ENCODE measurements at places on chromosomes 12 and 14.
A peak's percentile ranks its signal among the peaks of the same experiment; 100 is the strongest.

- DNase-seq: no peak
Measured at GRCh38 chr12:94980577-94980976, 22.9 kb downstream of the NDUFA12 start.

GRCh38 chr14:24281636-24282035, 10.2 kb upstream of the RABGGTA start:
- DNase-seq: no peak

DNA sequence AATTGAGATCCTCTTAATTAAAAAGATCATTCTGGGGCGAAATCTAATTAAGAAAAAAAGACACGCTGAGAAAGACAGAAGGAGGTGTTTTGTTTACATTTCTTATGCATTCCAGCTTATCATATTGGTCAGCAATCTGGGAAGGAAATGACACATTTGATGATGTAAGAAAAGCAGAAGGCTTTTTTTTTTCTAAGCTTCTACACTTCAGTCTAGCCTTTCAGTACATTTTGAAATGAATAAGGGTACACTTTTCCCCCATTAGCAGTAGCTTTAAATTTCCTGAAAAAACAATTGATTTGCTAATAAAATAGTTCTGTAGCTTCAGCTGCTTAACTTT, 5.9 kb upstream of the GSC start:
- DNase-seq: no peak

GRCh38 chr12:49055978-49056754, 4.4 kb downstream of the KMT2D start:
- DNase-seq: peak; percentile 69

DNA sequence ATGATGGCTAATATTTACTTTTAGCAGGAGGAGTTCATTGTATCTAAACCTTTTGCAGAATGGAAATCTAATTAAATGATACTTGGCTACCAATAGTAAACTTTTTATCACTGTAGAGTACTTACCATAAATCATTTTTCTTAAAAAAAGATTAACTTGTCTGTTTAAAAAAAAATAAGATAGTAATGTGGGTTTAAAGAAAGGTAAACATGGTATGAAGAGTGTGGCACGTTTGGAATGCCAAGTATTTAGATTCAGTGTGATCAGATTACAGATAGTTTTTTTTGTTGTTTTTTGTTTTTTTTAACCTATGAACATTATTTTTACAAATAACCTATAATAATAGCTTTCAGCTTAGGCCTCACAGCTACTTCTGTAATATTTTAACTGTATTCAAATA, 25.8 kb downstream of the KTN1 start:
- no peak for DNase-seq

DNA sequence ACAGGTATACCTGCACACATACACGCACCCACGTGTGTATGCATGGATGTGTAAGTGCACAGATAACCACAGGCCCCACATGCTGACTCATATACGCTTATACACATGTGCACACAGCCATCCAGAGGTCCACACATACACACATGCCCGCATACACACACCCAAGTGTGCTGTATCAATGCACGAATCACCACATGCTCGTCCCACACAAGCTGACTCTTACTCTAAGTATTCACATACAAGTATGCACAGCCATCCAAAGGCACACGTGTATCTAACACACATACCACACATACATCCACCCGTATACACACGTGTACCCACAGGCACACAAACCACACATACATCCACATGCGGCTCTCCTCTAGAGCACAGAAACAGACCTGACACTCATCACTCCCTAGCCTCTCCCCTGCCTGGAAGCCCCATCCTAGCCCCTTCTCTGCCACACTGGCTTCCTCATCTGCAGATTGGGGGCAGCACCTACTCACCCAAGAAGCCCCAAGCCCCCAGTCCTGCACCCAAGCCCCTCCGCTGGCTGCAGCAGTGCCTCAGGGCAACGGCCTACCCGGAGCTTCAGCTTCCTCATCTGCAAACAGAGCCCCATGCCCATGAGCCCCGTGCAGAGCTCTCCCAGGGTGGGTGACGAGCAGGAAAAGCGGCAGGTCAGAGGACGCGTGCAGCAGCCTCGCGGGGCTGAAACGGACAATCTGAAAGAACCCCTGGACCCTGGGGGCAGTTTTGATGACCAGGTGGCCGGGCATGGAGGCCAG, 105.4 kb downstream of the NCOR2 start:
- no peak for DNase-seq

DNA sequence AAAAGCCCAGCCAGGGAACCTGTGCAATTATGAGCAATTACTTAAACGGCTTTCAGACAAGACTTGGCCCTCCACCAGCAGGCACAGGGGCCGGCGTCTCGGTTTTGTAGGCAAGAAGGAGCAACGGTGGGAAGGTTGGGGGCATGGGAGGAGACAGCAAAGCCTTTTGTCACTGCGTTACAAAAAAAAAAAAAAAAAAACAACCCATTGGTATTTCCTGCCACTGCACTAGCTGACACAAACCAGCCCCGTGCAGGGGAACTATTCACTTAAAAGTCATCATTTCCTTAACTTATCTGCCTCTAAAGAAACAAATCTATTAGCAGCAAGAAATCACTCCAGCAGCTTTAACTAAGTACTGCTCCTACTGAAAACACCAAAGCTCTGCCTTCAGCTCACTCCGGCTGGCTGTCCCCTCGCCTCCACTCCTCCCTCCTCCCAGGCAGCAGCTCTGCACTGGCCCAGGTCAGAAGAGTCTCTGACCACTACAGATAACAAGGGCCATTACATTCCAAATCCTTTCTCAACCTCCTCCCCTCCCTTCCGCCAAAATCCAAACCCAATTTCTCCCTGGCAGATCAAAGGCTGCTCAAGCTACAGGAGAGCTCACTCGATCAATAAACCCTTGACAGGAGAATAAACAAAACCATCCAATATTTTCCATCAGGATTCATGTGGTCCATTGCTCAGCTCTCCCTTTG, 105.2 kb upstream of the CDKN3 start:
- DNase-seq: no peak

GRCh38 chr12:66852091-66852490, 173.2 kb upstream of the GRIP1 start:
- DNase-seq: no peak

- DNase-seq: no peak
Measured at GRCh38 chr14:63638493-63638892, 3.2 kb downstream of the WDR89 start.

- DNase-seq: no peak
Measured at GRCh38 chr14:93317210-93317874, 15.5 kb downstream of the BTBD7 start.

DNA sequence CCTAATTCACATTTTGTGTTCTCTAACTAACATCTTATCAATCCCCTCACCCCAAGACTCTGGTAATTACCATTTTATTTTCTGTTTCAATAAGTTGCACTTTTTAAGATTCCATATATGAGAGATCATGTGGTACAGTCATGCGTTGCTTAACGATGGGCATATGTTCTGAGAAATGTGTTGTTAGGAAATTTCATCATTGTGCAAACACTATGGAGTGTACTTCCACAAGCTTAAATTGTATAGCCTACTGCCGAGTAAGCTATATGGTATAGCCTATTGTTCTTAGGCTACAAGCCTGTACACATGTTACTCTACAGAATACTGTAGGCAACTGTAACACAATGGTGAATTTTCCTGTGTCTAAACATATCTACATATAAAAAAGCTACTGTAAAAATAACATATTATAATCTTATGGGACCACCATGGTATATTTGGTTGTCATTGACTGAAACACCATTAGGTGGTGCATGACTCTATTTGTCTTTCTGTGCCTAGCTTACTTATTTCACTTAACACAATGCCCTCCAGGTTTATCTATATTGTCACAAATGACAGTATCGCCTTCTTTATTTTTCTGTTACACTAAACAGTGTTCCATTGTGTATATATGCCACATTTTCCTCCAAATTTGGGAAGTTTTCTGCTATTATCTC, 473.4 kb upstream of the LMO3 start:
- DNase-seq: no peak

DNA sequence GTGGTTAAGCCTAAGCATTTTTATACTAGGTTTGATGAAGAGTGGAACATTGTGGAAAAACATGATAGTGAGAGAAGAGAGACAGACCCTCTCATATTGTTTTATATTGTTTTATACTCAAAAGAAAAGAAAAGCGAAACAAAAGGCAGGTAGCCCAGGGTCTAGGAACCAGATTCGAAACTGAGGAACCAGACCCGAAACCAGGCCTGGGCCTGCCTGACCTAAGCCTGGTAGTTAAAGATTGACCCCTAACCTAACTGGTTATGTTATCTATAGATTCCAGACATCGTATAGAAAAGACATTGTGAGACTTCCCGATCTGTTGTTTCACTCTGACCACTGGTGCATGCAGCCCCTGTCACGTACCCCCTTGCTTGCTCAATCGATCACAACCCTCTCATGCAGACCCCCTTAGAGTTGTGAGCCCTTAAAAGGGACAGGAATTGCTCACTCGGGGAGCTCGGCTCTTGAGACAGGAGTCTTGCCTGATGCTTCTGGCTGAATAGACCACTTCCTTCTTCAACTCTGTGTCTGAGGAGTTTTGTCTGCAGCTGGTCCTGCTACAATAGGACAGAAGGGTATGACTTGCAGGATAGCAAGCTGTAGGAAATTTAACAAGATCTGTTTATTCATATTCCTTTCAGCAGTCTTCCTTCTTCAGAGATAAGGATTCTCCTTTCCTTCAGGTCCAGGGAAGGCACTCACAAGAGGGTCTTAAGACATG, 147.1 kb upstream of the PLEKHA5 start:
- no peak for DNase-seq

GRCh38 chr12:102171951-102172350, 25.7 kb downstream of the PMCH start:
- DNase-seq: no peak

GRCh38 chr14:88986146-88986841, 161.8 kb downstream of the TTC8 start:
- DNase-seq: no peak

DNA sequence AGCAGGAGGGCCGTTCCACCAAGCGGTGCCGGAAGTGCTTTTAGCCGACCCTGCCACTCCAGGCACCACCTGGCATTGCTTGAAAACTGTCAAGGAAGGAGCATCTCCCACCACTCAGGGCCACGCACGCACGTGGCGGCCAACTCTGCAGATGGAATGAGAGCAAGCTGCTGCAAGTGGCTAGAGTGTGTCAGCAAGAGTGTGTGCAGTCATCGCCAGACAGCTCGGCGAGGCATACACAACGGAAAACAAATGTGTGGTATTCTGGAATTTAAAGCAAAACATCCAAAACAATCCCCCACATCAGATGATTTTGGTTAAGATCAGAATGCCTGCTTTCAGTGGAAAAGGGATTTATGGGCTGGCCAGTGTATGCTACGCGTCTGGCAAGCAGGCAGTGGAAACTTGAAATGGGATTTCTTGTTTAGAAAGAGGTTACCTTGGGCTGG, 11.2 kb downstream of the CD9 start:
- no peak for DNase-seq

- DNase-seq: no peak
Measured at GRCh38 chr12:82675246-82675645, 11.5 kb upstream of the TMTC2 start.

DNA sequence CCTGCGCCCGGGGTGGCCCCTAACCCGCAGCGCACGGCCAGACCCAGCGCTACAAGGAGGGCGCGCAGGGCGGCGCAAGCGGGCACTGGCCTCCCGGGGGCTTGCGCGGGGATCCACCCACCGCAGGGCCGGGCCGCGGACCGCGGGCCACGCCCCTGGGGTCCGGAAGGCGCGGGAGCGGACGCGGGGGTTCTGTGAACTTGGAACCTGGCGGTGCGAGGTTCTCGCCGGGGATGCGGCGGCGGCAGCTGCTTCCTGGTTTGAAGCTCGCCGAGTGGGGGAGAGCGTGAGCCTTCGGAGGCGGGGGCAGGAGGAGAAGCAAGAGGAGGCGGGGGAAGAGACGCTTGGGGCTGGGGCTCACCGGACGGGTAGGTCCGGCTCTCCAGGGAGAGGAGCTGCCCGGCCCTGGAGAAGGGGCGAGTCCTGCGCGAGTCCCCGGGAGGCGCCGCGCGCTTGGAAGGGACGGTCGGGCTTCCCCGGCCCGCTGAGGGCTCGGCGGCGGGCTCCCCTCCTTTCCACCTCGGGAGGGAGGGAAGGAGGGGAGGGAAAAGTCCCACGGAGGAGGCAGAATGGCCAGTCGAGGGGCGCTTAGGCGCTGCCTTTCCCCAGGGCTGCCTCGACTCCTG, at the start of gene PRKCH:
Gene PRKCH (plus strand): TSS at position 195 of the 626 bp plus-strand sequence. CDS start 523 bp downstream, outside the sequence.
- peak; percentile 15 for DNase-seq

- no peak for DNase-seq
Measured at GRCh38 chr12:42162965-42163364, 18.3 kb upstream of the GXYLT1 start.

- DNase-seq: no peak
Measured at GRCh38 chr14:91647856-91648255, 84.0 kb downstream of the CATSPERB start.

GRCh38 chr14:89672636-89673511, 255.8 kb upstream of the FOXN3 start:
- DNase-seq: no peak

GRCh38 chr12:6979021-6979420, 8.3 kb downstream of the EMG1 start:
- no peak for DNase-seq

GRCh38 chr12:109762071-109762672, 48.5 kb downstream of the FAM222A start:
- no peak for DNase-seq

GRCh38 chr14:68910540-68910939, 68.6 kb downstream of the ACTN1 start:
- DNase-seq: no peak

DNA sequence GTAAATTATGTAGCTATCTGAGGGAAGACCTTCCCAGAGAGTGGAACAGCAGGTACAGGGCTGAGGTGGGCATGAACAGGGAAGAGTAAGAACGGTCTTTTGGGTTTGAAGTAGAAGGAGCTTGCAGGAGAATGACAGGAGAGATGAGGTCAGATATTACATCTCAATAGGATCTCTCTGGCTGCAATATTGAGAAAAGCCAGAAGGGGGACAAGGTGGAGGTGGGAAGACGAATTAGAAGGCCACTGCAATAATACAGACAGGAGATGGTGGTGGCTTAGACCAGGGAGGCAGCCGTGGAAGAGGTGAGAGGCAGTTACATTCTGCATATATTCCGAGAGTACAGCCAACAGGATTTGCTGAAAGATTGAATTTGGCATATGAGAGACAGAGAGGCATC, 310.2 kb downstream of the APAF1 start:
- no peak for DNase-seq

GRCh38 chr12:124992874-124993625, 395 bp upstream of the BRI3BP start:
- DNase-seq: peak; percentile 65

- DNase-seq: no peak
Measured at GRCh38 chr12:92495108-92495507, 207.7 kb upstream of the PLEKHG7 start.

DNA sequence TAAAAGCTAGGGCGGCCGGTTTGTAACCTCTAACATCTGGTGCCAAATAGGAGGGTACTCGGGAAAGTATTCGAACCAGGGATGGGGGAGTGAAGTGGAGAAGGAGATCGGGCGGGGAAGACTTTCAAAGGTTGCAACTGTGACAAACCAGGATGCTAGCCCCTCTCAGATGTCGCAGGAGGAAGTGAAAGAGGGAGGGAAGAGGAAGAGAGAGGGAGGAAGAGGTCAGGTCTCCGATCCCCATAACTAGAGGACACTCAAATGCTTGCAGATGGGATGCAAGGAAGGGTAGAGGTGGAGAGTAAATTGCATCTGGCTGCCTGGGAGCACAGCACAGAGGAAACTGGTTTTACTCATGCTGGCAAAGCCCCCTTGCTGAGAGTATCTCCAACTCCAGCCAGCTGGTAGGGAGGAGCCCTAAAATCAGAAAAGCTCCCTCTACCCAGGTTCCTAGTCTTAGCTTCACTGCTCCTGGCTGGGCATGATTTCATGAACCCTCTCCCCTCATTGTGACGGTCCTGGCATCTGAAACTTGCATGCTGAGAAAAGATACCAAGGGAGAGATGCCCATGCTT, 696.7 kb upstream of the TBX3 start:
- DNase-seq: no peak
